MCF 10A (cell line): ENCODE measurements at places on chromosomes 3 and 15. TPM values are rescaled to one million over a fixed set of nuclear protein-coding genes. Genes with fewer than 3 reads are reported as not detected.

- no peak for DNase-seq
These were observed 424.2 kb upstream of the ROBO2 start for GRCh38 chr3:76615719-76616118.

DNA sequence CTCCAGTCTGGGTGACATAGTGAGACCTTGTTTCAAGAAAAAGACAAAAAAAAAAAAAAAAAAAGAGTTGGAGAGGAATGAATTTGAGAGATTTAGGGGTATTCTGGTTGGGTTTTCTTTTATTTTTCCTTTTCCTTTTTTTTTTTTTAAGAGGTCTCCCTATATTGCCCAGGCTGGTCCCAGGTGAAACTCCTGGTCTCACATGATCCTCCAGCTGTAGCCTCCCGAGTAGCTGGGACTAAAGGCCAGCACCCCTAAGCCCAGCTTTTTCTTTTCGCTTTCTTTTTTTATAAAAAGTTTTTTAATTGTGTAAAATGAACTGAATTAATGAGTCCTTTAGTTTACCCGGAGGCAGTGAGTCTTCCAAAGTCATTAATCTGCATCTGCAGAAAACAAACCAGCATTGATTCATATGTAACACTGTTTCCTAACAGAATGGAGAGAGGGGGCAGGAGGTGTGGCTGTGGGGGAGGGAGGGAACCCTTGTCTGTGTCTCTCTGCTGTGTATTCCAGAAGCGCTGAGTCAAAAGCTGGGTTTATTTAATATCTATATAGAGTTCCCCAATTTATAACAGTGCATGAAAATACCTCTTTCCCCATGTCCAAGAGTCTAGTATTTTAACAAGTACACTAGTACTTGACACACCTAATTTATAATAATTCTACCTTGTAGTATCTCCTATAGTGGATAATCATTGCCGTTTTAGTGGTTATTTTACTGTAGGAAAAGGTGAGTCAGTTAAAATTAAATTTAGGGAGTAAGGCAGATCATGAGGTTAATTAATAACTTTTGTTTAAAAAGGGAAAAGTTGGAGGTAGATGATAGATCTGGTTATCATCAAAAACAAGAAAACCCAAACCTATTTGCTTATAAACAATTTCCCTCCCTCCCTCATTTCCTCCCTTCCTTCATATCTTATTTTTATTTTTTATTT lies 2.6 kb upstream of the DPPA4 start:
- DNase-seq, result no peak

- DNase-seq, result peak; percentile 58
These were observed 164.0 kb downstream of the IL20RB start for GRCh38 chr3:137121704-137122314.

DNA sequence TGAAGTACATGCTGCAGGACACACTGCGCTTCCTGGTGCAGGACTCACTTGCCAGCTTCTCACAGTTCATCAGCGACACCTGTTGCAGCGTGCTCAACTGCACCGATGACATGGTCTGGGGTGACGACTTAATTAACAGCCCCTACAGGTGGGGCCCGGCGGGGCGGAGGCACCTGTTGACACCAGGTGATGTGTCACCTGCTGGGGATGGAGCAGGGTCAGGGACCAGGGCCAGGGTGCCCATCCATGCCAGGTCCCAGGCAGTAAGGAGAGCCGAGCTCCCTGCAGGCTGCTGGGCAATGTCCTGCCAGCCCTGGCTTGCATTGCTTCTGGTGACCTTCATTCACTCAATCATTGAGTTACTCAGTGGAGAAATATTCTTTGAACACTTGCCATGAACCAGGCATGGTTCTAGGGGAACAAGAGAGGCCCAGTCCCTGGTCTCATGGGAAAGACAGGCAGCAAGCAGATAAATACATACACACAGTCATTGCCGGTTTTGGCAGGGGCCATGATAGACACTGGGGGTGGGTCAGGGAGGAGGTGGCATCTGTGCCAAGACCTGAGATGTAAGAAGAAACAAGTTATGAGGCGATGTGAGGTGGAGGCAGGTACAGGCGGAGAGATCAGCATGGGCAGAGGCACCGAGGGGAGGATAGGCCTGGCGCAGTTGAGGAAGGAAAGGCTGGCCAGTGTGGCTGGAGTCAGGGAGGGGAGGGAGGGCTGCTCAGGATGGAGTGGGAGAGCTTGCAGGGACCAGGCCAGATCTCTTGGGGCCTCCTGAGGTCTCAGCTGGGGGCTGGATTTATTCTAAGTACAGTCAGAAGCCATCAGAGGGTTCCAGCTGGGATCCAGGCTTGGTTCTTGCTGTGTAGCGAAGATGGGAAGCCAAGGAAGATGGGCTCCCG lies 30.8 kb downstream of the DNAH1 start:
- DNase-seq, result no peak

GRCh38 chr15:80105193-80105592 lies 45.7 kb downstream of the ZFAND6 start:
- no peak for DNase-seq

Gene LRRC3B
- total RNA-seq, result not detected in 2 replicates

DNA sequence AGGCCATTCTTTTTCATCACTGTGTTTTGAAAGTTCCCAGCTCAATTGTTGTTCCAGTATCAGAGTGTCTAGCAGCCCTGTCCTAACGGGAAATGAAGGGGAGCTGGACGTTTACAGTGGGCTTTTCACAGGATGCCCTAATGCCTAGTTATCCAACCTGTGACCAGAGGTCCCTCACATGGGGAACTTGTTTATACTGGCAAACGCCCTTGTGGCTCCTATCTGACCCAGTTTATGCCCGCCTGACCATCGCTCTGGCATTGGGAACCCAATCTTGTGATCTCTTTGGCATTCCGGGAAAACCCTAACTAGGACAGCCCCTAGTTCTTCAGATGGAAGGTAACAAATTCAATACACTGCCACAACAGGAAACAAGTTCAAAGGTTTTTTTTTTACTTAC lies 14.5 kb upstream of the MYRIP start:
- no peak for DNase-seq

DNA sequence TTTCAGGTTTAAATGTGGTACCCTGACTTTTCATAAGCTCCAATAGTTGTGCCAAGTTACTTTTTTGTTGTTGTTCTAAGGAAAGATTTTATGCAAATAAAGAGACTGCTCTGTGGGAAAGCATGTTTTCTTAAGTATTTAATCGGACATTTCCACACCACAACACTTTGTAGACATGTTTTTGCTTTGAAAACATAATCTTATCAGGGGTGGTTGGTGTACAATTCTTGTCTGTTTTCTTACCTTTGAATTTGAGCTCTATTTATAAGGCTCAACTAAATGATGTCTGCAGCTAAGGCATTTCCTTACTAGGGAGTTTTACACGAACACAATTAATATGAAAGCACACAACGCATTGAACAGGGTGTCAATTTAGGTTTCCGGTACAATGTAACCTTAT lies 81.5 kb upstream of the CDIN1 start:
- DNase-seq, result no peak

Gene CYP8B1
- total RNA-seq, result not detected in 2 replicates

GRCh38 chr3:61699622-61700021 lies 138.3 kb downstream of the PTPRG start:
- DNase-seq, result no peak

DNA sequence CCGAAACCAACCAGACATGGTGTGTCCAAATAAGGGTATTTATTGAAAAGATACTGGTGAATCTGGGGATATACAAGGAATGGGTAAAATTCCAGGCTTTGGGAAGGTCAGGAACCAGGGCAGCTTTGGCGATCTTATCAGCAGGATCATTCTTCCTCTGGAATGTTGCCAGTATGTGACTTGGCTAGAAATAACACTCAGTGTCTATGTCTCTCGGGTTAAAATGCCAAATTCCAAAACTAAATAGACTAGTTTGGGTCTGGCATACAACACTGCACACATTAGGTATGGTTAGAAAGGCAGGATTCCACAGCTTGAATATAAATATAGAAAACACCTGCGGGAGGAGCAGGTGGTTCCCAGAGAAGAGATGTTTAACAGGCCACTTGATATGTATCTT lies 220.2 kb upstream of the CD96 start:
- DNase-seq, result peak; percentile 14

Gene CEP97
- 11.5 and 14.2 TPM in 2 replicates for total RNA-seq

DNA sequence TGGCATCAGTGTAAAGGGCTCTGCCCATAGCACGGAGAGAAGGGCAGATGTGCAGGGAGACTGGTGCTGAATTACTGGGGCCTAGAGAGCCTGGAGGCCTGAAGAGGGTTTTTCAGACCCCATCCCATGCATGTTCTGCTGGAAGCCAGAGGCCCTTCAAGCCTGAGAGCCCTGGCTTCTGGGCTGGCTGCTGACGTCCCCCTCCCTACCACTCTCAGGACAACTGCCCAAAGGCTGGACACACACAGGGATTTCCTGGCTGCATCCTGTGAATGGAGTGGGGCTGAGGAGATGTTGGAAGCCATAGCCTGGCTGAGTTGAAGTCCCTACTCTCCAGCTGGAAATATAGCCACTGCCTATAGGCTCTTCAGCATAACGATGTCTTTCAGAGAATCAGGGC lies 16.9 kb upstream of the DOCK3 start:
- no peak for DNase-seq

Gene SENP8
- 3.8 and 5.0 TPM in 2 replicates for total RNA-seq

- DNase-seq, result no peak
These were observed 40.9 kb upstream of the PIK3R4 start for GRCh38 chr3:130787422-130788068.

Gene GOLGA8J
- 0.21 TPM in 1 of 2 replicates, not detected in the other for total RNA-seq

GRCh38 chr15:74808078-74808839 lies 4.4 kb upstream of the LMAN1L start:
- DNase-seq, result peak; percentile 88

Gene SCAMP5
- 0.54 and 0.96 TPM in 2 replicates for total RNA-seq

- no peak for DNase-seq
These were observed 95.9 kb upstream of the ATP2B2 start for GRCh38 chr3:10601151-10601856.

DNA sequence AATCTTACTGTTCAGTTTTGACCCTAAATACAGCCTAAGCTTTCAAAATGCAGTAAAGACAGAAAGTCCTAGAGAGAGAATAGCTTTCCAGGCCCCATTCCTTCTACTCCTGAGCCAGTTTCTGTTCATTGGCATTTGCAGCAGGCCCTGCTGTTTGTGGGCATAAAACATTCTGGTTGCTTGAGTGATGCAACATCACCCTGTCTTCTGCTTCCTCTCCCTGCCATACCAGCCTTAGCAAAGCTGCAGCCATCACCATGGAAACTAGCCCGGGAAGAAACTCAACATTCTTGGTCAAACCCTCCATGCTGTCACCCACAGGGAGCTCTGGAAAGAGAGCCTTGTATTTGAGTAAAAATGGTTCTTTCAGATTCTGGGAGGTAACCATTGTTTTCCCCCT lies 325.7 kb downstream of the MAGI1 start:
- no peak for DNase-seq

DNA sequence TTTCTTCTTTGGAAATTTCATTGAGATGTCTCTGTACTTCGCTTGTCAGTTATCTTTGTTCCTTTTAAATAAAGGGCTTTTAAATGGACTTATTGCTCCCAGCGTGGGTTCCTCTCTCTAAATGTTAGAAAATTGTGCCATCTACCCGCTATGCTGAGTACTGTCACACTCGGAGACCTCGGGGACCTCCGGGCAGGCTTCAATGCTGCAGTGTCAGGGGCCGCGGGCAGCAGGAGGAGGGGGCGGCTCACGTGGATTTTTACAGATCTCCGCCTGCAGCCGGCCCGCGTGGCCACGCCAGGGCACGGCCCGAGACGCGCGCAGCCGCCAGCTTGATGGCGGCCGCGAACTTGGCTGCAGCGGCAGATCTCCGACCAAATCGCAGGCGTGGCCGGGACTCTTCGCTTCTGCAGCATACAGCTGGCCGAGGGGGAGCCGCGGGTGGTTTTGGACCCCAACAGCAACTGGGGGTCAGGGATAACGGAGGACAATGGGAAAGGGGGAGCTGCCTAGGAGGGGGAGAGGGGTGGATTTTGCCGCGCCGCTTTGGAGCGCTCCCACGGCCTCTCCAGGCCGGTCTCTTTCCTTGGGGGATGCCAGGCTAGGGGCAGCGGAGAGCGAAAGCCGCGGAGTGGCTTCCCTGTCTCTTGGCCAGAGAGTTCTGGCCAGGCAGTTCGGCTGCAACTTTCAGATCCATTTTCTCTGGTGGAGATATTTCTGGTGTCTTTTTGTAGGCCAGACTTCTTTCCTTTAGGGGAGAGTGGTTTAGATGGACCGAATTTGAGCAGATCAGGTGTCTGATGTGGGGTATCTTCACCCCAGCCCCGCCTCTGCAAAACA lies 15.3 kb downstream of the NR2F2 start:
- peak; percentile 23 for DNase-seq
